ENCODE measurements at places on chromosomes 3 and 15.

- peak; percentile 49 for DNase-seq
Observed at GRCh38 chr3:99651531-99651930, 13.1 kb downstream of the COL8A1 start.

DNA sequence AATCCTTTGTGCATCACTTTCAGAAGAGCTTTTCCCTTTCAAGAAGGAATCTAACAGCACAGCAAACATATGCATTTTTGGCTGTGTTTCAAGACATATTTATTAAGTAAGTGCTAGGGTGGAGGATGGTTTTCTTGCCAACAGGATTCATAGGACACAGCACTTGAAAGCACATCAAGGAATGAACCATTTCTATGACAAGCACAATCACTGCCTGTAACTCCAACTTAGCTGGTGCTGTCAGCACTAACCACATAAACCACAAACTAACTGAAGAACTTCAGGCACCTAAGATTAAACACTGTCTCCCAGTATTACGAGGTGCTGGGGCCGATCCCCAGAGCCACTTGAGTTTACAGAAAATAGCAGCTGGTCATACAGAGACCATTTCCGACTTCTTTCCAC is 35.4 kb upstream of the SPRED1 start:
- peak; percentile 92 for DNase-seq

DNA sequence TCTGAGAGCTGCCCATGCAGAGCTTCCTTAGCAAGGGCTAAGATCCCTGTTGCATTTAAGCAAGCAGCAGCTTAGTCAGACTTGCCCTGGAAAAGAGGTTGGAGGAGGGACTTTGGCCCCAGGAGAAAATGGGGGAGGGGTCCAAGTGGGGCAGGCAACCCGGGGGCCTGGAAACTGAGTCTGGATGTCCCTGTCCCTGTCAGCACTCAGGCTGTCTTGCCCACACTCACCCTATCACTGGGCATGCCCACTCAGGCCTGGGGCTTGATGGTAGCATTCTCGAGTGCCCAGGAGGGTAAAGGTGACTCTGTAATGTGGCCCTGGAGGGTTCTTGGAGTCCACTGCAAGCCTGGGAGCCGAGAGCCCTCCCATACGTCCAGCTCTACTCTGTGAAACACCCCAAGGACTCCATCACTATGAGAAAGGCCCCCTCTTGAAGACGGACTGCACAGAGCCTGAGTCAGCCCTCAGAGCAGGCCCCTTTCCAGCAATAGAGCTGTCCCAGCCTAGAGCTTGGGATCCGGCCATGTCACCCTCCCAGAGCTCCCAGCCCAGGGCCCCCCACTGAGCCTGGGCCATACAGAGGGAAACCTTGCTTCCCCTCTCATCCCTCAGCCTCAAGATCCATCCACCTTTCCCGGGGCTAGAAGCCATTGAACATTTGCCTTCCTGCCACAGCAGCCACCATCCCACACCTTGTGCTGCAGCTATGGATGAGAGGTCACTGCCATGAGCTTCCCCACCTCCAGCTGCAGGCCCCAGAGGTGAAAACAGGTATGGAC is 13.4 kb downstream of the MYL3 start:
- peak; percentile 16 for DNase-seq

DNA sequence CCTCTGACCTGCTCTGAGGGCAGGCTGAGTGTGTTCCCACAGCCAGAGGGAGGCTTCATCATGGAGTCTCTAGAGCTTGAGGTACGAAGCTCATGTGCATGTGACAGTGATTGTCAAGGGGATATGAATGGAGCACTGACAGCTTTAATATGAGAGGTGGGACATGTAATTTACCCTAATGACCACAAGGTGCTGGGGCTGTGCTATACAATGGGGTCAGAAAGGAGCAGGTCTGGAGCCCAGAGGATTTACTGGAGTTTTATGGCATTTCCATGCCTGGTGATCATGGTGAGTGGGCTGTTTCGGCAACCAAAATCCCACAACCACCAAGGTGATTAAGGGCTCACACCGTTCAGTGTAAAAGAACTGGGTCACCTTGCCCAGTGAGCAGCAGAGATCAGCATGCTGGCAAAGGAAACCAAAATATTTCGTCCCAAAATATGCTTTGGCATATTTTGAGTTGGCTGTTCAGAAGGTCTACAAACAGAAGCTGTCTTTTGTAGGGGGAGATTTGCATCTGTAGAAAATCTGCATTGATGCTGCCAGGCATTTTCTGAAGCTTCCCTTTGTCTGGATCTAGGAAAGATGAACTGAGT is 40.1 kb upstream of the RASGRF1 start:
- no peak for DNase-seq

DNA sequence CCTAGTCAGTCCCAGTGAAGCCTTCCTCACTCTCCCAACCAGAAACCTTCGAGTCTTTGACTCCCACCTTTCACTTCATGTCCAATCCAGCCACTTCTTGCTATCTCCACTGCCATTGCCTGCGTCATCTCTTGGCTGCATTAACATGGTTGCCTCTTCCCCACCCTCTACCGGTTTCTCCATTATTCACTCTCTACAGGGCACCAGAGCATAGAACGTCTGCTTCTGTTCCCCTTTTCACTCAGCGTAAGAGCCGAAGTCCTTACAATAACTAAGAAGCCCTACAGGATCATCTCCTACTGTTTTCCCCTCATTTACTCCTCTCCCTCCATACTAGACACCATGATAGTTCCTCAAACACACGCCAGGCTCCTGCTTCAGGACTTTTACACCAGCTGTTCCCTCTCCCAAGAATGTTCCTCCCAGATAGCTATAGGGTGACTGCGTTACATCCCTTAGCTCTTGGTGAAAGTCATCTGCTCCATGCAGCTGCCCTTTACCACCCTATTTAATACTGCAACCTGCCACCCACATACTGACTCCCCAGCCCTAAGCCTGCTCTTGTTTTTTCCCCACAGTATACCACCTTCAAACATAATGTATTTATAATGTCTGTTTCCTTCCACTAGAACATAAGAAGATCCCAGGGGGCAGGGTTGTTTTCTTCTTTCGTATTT is 30.9 kb downstream of the RCN2 start:
- DNase-seq: no peak

- peak; percentile 54 for DNase-seq
Observed at GRCh38 chr15:42385206-42385979, 26.1 kb downstream of the CAPN3 start.

DNA sequence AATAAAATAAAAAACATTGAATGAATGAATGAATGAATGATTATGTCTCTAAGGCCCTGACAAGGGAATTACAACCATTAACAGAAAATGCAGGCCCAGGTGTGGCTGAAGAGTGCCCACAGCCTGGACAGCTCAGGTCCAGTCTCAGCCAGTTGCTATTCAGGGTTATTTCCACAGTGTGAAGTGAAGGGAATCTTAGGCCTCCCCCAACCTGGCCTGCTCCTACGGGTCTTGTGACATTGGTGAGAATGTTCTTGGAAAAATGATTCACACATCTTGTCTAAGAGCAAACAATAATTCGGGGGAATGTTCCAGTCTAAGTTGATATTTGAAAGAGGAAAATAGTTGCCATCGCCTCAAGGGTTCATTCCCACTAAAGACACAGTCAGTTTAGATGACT is 37.0 kb downstream of the MINDY4B start:
- no peak for DNase-seq

DNA sequence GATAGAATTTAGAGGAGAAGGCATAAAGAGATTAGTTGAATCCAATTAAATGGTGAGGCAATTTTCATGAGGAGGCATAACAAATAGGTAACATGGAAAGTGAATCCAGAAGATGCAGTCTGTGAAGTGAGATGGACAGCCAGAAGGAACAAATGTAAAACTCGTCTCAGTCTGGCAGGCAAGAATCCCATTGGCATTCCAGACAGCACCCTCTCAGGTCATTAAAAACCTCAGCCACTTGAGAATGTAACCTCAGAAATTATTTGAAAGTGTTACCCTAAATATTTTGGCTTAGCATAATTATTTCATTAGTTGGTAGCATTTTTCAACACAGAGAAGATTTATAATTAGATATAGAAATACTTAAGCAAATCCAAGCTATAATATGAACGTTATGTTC is 342.3 kb downstream of the LRRC3B start:
- no peak for DNase-seq

- no peak for DNase-seq
Observed at GRCh38 chr3:184806567-184807271, 5.2 kb upstream of the VPS8 start.
